ENCODE measurements at places on chromosomes 2 and 18. TPM values are rescaled to one million over a fixed set of nuclear protein-coding genes. Genes with fewer than 3 reads are reported as not detected.
A peak's percentile ranks its signal among the peaks of the same experiment; 100 is the strongest.

DNA sequence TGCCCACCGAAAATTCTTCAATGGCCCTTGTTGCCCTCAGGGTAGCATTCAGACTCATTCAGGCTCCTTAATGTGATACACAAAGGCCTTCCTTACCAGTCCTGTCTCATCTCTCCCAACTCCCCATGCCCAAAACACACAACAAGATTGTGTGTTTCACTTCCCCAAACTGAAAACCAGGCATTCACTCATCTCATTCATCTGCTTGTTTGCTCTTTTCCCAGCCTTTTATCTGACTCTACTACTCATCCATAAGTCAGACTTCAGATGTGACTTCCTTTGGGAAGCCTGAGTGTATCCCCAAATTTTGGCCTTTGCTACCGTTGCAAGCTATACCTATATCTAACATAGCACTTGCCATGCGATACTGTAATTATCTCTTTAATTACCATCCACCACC, 9.7 kb upstream of the SLC39A10 start:
- H3K4me1 ChIP-seq, result no peaks in the 10 kb centered on the region
- DNase-seq, result no peak
- no peaks in the 10 kb centered on the region for H3K27me3 ChIP-seq
- no peak overlapping the region for H3K4me3 ChIP-seq

The RAB6C gene
- total RNA-seq, result not detected

- H3K27ac ChIP-seq, result no peak overlapping the region
- H3K27me3 ChIP-seq, result no peaks in the 10 kb centered on the region
- H3K4me1 ChIP-seq, result no peaks in the 10 kb centered on the region
- H3K4me3 ChIP-seq, result no peak overlapping the region
- no peaks in the 10 kb centered on the region for H3K36me3 ChIP-seq
- no peak for DNase-seq
Observed at GRCh38 chr2:219902891-219903552, 275.6 kb downstream of the SLC4A3 start.

The SERPINB11 gene
- total RNA-seq, result not detected

The SH3RF3 gene
- 17.2 TPM for total RNA-seq

The SLC30A3 gene
- 1.4 TPM for total RNA-seq

GRCh38 chr2:46075848-46076247, 221.4 kb upstream of the EPAS1 start:
- DNase-seq, result no peak
- H3K27me3 ChIP-seq, result no peaks in the 10 kb centered on the region
- no peak overlapping the region for H3K4me3 ChIP-seq
- H3K36me3 ChIP-seq, result no peaks in the 10 kb centered on the region
- H3K27ac ChIP-seq, result no peak overlapping the region

DNA sequence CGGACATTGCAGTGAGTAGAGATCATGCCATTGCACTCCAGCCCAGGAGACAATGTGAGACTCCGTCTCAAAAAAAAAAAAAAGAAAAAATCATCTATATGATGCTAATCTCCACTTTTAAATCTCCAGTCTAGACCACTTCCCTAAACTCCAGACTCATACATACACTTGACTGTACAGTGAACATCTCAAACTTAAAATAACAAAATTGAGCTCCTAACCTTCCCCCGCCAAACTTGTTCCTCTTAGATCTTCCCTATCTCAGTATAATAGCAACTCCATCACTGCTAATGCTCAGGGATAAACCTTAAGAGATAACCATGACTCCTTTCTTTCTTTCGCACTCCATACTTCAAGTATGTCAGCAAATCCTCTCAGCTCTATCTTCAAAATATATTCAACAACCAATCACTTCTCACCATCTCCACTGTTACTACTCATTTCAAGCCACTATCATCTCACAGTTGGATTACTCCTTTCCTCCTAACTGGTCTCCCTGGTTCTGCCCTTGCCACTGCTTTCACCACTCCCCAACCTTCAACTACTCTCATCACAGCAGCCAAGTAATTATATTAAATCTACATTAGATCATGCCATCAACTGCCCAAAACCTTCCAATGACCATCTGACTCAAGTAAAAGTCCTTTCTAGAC, 12.0 kb downstream of the MEMO1 start:
- no peak overlapping the region for H3K4me3 ChIP-seq
- no peaks in the 10 kb centered on the region for H3K27me3 ChIP-seq
- no peaks in the 10 kb centered on the region for H3K36me3 ChIP-seq
- no peak for DNase-seq

The CTAGE1 gene
- not detected for total RNA-seq

DNA sequence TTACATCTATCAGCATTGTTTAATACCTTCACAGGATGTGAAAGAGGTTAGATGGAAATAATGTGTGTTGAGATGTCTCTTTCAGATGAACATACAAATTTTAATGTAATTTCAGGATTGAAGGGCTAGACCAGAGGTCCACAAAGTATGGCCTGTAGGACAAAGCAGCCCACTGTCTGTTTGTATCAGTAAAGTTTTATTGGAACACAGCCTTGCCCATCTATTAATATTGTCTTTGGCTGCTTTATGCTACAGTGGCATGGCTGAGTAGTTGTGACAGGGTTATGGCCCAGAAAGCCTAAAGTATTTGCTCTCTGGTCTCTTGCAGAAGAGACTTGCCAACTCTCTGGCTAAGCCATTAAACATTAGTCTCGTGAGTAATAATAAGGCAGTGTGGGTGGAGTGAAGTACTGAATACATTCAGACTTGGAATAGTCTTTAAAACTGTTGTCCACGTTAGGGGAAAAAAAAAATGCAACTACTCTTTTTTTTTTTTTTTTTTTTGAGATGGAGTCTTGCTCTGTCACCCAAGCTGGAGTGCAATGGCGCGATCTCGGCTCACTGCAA, 74.5 kb upstream of the NOSTRIN start:
- no peaks in the 10 kb centered on the region for H3K36me3 ChIP-seq
- DNase-seq, result no peak
- no peak overlapping the region for H3K27ac ChIP-seq
- H3K4me3 ChIP-seq, result no peak overlapping the region
- peaks cover 2% of the 10 kb centered on the region for H3K4me1 ChIP-seq

The KLHL41 gene
- 3.1 TPM for total RNA-seq

- H3K4me3 ChIP-seq, result no peak overlapping the region
- no peak for DNase-seq
- H3K27me3 ChIP-seq, result no peaks in the 10 kb centered on the region
Observed at GRCh38 chr2:10817413-10817812, 4.8 kb upstream of the PDIA6 start.

The INPP1 gene
- 60.7 TPM for total RNA-seq

DNA sequence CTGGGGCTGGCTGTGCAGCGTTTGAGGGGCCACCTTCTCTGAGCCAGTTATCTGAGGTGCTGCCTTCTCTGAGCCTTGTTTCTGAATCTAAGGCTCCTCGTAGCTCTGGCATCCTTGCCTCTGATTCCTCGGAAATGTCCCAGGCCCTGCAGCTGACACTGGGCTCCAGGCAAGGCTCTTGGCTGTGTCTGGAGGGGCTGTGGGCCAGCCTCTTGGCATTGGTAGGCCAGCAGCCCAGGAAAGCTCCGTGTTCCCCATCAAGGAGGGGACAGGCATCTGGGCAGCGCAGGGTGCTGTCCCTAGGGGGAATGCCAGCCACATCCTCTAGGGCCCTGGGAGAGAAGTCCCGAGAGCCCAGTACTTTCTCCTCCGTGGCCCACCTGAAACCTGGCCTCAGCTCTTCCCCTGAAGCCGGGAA, 40.7 kb upstream of the TAF1B start:
- DNase-seq, result no peak
- no peaks in the 10 kb centered on the region for H3K4me1 ChIP-seq
- no peaks in the 10 kb centered on the region for H3K36me3 ChIP-seq

DNA sequence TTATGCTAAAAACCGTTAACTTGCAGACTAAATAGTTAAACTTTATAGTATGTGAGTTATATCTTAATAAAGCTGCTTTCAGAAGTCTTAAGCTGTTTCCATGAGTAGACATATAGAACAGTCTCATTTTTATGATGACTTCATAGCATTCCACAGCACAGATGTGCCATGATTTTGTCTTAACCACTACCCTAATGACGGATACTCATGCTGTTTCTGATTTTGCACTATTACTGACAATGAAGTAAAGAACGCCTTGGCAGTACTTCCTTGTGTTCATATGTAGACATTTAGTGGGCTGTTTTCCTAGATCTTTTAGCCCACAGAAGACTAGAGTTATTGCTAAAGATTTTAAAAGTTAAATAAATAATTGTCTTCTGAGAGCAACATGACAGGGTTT, 175.6 kb upstream of the RAB6C start:
- H3K27ac ChIP-seq, result no peak overlapping the region
- DNase-seq, result no peak
- H3K36me3 ChIP-seq, result no peaks in the 10 kb centered on the region

DNA sequence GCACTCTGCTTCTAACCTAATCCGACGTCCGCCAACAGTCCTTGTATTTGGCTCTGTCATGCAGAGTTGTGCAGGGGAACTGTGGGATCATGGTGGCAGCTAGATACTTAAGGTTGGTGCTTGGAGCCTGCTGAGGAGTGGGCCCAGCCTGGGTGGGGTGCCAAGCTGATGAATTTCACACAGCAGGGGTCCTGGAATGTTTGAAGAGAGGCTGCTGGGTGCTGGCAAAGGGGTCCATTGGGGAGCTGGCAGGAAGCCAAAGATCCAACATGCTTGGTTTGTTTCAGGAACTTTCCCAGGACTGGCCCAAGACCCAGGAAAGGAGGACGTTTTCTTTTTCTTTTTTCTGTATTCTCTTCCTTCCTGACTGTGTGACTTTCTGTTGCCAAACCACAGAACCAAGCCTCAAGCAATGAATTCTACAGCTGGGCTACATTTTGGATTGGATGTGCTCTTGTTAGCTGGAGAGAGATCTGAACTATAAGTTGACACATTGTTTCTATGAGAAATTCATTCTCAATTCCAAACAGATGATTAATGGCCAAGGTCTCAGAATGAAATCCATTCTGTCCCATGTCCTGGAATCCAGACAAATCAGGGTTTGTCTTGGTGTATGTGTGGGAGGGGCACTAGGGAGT, 49.9 kb downstream of the DHRS9 start:
- H3K4me3 ChIP-seq, result no peak overlapping the region
- H3K27ac ChIP-seq, result no peak overlapping the region
- H3K27me3 ChIP-seq, result no peaks in the 10 kb centered on the region
- H3K4me1 ChIP-seq, result no peaks in the 10 kb centered on the region
- DNase-seq, result no peak
- H3K36me3 ChIP-seq, result no peaks in the 10 kb centered on the region

DNA sequence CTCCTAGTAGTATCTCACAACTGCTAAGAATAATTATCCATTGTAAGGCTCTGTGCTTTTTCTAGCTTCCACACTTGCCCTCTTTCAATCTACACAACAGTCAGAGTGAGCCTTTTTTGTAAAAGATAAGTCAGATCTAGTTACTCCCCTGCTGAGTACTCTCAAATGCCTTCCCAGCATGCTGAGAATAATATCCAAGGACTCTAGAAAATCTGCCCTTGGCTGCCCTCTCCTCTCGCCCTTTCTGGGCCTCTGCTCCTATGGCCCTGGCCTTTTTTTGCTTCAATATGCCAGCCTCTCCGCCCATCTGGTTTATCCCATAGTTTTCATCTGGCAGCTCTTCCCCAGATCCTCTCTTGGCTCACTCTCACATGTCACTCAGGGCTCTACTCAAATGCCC, 455.9 kb upstream of the UBE2E3 start:
- no peak for DNase-seq
- H3K4me3 ChIP-seq, result no peak overlapping the region
- H3K36me3 ChIP-seq, result no peaks in the 10 kb centered on the region
- no peaks in the 10 kb centered on the region for H3K4me1 ChIP-seq
- H3K27ac ChIP-seq, result no peak overlapping the region

The FMNL2 gene
- 39.3 TPM for total RNA-seq

DNA sequence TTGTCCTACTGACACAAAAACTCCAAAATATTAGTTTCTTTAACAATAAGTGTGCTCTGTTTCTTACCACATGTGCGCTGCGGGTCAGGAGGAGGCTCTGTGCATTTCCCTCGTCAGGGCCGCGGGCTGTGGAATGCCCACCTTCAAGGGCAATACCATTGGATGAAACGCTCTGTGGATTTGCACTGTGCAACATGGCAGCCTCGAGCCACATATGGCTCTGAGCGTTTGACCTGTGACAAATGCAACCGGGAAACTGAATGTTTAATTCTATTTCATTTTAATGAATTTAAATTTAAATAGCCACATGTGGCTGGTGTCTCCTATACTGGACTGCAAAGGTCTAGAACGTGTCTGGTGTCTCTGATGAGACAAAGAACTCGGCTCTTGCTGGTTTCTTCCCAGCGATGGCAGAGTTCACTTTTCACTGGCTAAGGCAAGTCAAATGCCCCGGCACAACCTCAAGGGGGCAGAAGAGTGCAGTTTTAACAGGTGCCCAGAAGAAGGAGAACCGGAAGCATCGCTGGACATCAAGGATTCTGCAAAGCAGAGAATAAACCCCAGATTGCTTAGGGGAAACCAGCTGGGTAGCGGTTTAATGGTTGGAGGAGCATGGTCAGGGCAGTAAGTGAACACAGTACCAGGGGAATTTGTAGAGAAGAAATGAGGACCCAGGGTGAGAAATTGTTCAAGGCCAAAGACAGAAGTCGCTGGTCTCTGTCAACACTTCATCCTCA, 37.0 kb upstream of the TMEM18 start:
- H3K27ac ChIP-seq, result no peak overlapping the region
- peaks cover 9% of the 10 kb centered on the region for H3K27me3 ChIP-seq
- no peaks in the 10 kb centered on the region for H3K36me3 ChIP-seq
- DNase-seq, result peak; percentile 69
- H3K4me3 ChIP-seq, result no peak overlapping the region
- H3K4me1 ChIP-seq, result no peaks in the 10 kb centered on the region

The CYP27C1 gene
- total RNA-seq, result not detected

GRCh38 chr18:52439457-52439856, 99.5 kb downstream of the DCC start:
- H3K4me1 ChIP-seq, result no peaks in the 10 kb centered on the region
- no peaks in the 10 kb centered on the region for H3K27me3 ChIP-seq
- no peaks in the 10 kb centered on the region for H3K36me3 ChIP-seq
- DNase-seq, result no peak

The LIPG gene
- total RNA-seq, result 0.75 TPM

GRCh38 chr18:61963705-61964104, 70.9 kb upstream of the RNF152 start:
- no peaks in the 10 kb centered on the region for H3K4me1 ChIP-seq
- DNase-seq, result no peak
- H3K4me3 ChIP-seq, result no peak overlapping the region
- H3K36me3 ChIP-seq, result no peaks in the 10 kb centered on the region
- H3K27me3 ChIP-seq, result no peaks in the 10 kb centered on the region

DNA sequence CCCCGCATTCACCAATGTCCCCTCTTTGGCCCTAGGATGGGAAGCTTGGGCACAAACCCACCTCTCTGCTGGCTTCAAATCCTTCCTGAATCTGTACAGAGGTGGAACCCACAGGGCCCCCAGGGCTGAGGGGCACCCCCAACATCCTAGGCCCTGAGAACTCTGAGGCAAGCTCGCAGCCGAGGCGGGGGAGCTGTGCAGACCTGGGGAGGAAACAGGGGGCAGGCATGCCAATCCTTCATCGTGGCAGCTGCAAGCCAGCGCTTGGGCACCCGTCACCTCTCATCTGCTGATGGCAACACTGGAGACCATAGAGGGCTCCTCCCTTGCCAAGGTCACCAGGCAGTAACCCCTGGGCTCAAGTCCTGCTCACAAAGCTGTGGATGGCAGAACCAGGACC, 10.8 kb downstream of the ECEL1 start:
- H3K4me3 ChIP-seq, result no peak overlapping the region
- H3K36me3 ChIP-seq, result no peaks in the 10 kb centered on the region
- H3K27me3 ChIP-seq, result no peaks in the 10 kb centered on the region
- DNase-seq, result no peak

The DUSP2 gene
- total RNA-seq, result 2.0 TPM

The PCGF1 gene
- total RNA-seq, result 15.4 TPM

Measured in adrenal gland (tissue), 19 donors.